ENCODE measurements at places on chromosomes 6 and 20.

DNA sequence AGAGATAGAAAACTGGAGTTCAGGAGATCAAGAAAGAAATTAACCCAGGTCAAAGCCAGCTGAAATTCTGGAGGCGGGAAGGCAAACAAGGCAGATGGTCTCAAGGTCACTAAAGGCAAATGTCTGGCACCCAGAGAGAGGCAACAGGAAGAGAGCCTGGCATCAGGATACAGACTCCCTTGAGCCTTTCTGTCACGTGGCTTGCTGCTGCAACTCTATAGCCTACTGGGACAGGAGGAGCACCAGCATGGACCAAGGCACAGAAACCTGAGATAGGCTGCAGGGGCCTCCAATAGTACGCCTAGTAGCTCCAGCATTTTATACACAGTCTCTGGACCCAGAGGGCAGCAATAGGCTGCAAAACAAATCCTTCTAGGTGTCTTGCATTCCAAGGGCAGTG, 75.1 kb downstream of the SEL1L2 start:
- DNase-seq, result no peak

DNA sequence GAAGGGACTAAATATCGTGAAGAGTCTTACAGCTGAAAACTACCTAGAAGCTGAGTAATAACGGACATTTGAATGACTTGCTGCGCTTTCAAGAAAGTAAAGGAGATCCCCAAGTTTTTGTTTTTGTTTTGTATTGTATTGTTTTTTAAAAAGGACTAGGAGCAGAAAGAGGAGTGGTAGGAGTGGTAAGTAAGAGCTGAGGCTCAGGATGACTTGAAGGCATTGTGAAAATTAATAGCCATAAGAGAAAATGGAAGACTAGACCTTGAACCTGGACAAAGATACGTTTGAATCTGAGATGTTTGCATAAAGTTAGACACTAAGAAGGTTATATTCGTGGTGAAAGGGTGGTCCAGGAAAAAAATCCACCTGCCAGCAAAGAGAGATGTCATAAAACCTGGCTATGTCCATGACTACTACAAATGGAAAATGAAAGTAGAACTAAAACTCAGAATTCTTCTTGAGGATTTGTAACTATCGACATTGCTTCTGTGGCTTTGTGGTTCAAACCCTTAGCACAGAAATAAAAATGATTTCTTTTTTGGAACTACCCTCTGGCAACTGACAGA, 824.8 kb upstream of the FLRT3 start:
- DNase-seq, result no peak

- DNase-seq, result no peak
Observed at GRCh38 chr6:20644667-20645370, 110.6 kb downstream of the CDKAL1 start.

- no peak for DNase-seq
Observed at GRCh38 chr20:47960769-47961541, 175.7 kb upstream of the SULF2 start.

GRCh38 chr6:134707342-134708031, 242.4 kb downstream of the ALDH8A1 start:
- DNase-seq, result no peak

GRCh38 chr6:79269877-79270276, 35.4 kb upstream of the HMGN3 start:
- DNase-seq, result no peak

GRCh38 chr6:167747645-167748044, 79.1 kb upstream of the AFDN start:
- no peak for DNase-seq

GRCh38 chr6:29647927-29648642, 8.8 kb upstream of the MOG start:
- DNase-seq, result no peak

- no peak for DNase-seq
Observed at GRCh38 chr6:65059568-65059967, 647.5 kb downstream of the EYS start.

DNA sequence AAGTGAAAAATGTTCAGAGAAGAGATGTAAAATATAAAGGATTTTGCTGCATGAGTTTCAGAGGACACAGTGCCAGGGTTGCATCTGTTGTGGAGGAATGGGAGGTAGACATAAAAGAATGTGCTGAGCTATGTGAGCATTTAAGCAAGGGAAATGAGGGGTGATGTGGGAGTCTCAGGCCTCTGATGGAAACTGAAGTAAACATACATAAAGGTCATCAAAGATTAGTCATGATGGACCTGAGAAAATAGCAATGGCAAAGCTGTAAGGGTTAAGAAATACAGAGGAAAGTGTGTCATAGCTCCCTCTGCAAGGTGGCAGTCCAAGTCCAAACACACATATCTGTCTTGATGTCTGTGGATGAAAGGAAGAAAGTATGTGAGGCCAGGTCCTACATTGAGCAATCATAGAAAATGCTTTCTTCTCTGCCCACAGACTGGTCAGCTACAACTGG, 306.6 kb upstream of the ECI2 start:
- no peak for DNase-seq

- DNase-seq, result no peak
Observed at GRCh38 chr20:37841389-37841788, 61.5 kb upstream of the VSTM2L start.

DNA sequence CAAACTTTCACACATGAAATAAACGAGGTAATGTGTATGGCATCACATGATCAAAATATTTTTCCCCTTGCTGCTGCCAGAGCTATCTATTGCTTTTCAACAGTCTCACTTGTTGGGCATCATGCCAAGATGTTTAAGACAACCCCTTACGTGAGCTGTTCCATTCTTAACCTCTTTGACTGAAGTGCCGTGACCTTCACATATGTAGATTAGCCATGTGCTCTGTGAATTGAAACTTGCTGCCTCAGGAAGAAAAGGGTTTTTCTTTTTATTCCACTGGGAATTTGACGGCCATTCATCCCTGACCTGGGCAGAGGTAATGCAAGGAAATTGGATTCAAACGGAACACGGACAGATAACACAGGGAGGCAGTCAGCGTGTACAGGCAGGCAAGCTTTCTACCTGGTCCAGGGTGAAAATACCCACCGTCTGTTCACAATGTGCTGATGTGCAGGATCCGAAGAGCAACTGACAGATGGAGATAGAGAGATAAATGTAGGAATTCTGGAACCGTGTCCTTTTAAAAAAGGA, 14.2 kb downstream of the ARID1B start:
- DNase-seq, result no peak

DNA sequence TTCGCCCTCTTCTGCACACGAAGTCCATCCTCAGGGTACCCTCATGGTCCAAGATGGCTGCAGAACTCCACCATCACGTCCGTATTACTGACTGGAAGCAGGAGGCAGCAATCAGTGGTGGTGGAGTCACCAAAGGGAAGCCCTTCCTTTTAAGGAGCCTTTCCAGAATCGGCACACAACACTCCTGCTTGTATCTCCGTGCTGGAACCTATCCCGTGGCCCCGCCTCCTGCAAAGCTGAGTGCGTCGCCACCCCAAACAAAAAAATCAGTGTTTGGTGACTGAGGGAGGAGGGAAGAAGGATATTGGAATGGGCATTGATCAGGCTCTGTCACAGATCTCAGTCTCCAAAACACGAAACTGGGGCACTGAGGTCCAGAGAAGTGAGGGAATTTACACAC, 5.8 kb upstream of the CCN5 start:
- no peak for DNase-seq

DNA sequence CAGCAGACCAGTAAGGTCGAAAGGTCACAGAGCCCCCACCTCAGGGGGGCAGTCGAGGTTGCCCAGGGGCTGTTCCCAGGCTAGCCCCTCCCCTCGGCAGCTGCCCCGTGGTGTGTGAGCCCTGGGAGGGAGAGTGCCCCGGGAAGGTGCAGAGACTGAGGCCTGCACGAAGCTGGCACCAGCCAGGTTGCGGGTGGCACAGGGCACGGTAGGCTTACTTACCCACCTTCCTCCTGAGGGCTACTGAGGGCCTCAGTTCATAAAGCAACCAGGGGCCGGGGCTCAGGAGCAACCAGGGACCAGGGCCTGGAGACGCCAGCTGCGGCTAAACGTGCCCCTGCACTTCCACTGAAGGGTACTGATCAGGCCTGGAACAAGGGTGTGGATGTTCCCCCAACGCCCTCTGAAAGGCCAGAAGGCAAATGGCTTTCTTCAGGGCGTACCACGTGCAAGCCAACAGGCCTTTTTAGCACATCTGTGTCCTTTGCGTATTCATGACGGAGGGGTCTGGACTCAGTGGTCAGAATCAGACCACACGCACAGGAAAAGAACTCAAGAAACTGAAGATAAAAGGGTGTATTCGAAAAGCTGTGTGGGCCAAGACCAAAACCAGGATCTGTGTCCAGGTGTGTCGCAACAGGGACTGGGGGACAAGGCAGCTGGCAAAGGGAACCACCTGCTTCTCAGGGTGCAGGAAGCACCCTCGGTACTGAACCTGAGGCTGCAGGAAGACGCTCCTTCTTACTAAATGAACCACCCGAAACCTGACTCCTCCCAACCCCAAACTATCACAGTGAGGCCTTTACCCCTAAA, 24.5 kb upstream of the TCFL5 start:
- no peak for DNase-seq

GRCh38 chr6:82143041-82143481, 104.5 kb downstream of the IBTK start:
- no peak for DNase-seq

DNA sequence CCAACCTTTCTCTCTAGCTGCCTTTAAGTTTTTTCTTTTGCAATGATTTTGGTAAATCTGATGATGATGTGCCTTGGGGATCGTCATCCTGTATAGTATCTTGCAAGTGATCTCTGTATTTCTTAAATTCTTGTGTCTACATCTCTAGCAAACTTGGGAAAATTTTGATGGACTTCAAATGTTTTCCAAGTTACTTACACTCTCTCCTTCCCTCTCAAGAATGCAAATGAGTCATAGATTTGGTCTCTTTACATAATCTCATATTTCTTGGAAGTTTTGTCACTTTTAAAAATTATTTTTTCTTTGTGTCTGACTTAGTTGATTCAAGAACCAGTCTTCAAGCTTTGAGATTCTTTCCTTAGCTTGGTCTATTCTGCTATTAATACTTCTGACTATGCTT, 176.4 kb downstream of the TBC1D32 start:
- DNase-seq, result no peak

DNA sequence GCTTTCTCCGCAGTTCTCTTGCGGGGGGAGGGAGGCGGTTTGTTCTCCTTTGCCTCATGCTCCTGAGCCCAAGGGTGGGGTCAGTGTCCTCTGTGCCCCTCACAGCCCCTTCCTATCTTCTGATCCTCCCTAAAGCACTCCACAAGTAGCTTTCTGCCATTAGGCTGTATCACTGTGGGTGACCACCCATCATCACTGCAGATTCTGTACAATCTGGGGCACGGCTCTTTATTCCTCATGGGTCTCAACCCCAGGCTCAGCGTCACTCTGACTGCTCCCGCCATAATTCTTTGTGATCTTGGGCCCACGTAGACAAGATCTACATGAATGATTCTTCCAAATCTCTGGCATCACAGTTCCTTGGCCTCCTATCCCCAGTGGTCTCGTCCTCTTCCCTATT, 10.5 kb downstream of the NCR2 start:
- DNase-seq, result no peak

DNA sequence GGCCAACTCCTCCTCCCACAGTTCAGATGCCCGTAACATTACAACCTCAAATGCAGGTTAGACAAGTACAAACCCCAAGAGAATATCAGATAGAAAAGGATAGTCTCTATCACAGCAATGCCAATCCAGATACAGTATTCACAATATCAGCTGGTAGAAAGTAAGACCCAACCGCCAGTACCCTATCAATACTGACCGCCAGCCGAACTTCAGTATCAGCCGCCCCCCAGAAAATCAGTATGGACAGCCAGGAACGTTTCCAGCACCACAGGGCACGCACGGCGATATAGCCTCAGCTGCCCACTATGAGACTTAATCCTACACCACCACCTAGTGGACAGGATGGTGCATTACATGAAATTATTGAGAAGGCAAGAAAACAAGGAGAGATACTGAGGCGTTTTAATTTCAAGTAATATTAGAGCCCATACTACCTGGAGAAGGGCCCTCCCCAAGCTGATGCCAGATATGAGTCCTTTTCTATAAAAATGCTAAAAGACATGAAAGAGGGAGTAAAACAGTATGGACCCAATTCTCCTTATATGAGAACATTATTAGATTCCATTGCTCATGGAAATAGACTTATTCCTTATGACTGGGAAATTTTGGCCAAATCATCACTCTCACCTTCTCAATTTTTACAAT, 17.6 kb upstream of the EIF2S2 start:
- no peak for DNase-seq

DNA sequence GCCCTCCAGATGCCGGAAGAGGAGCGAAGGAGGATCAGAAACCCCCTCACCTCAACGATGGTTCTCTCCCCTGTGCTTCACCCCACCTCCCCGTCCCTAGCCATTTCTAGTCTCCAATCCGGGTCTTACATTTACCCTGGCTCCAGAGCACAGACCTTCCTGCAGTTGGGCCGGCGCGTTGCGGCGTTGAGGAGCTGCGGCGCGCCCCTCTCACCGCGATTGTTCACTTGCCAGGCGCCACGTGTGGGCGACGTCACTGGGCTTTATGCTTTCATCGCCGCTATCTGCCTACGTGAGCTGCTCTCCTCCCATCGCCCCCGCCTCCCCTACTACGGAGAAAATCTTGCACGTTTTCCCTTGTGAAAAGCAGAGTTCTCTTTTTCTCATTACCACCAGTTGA, at the start of gene CRISP2:
Gene CRISP2, minus strand, starts transcription at position 198 of the 400 bp plus-strand sequence. CDS start 4,347 bp downstream, outside the sequence.
- no peak for DNase-seq

DNA sequence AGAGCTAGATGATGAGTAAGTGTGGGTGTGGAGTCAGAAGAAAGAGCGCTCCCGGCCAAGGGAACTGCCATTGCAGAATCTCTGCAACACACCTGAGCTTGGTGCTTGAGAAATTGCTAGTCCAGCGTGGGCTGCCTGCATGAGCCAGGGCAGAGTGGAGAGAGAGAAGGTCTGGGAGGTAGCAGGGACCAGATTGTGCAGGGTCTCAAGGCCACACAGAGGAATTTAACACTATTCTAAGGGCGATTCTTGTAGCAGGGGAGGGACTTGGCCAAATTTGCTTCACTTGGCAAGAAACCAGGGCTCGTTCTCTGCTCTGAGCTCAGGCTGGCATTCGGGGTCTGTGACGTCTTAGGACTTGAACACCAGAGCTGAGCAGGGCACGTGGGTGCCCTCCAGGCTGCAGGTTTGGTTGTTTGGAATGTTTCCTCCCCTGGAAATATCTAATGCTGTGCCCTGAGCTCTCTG, 53.5 kb downstream of the BCAS4 start:
- DNase-seq, result no peak

- DNase-seq, result no peak
Observed at GRCh38 chr6:24621626-24622289, 24.2 kb downstream of the KIAA0319 start.

DNA sequence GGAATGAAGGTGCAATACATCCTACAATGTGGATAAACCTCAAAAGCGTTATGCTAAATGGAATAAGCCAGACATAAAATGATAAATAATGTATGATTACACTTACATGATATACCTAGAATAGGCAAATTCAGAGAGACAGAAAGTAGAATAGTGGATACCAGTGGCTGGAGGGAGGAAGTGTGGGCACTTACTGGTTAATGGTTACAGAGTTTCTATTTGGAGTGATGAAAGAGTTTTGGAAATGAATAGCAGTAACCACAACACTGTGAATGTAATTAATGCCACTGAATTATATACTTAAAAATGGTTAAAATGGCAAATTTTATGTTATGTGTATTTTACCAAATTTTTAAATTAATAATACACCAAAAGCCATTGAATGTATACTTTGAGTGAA, 71.4 kb upstream of the CST7 start:
- DNase-seq, result no peak

Data from H1 (cell line).